ENCODE measurements at places on chromosomes 12 and 14.

DNA sequence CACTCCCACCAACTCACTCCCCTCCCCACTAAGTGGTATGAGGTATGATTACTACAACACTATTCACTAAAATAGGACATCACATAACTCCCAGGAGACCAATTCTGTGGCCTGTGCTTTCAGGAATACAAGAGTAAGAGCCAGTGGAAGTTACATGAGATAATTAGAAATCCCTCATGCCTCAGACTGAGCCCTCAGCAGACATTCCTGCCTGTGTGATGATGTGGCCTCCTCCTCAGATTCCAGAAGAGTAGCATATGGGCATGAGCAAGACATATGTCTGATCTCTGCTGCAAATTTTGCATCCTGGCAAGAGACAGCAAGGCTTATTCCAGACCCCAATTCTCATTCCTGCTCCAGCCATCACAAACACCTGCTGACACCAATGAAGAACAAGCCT, 46.0 kb upstream of the BMP4 start:
- peak; percentile 36 for DNase-seq

- DNase-seq, result peak; percentile 53
Measured at GRCh38 chr14:35879654-35880249, 53.6 kb downstream of the BRMS1L start.

- DNase-seq, result no peak
Measured at GRCh38 chr12:6132496-6132895, 8.0 kb upstream of the VWF start.

GRCh38 chr12:114679942-114680341, 4.0 kb downstream of the TBX3 start:
- no peak for DNase-seq

DNA sequence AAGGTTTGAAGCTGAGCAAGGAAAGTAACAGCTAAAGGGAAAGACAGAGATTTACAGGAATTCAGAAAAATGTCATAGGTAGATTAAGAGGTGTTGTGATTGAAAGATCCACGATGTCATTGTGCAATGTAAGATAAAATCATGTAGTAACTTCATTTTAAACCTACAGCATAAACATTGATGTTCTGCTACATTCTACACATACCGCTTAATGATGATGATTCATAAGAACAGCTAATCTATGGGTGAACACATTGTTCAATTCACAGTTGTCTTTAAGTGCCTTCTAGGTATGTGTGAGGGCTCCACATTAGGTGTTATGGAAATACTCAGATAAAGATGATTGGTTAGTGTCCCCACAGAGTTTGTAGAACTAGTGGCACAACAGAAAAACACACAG, 170.9 kb downstream of the GRIP1 start:
- DNase-seq, result no peak

DNA sequence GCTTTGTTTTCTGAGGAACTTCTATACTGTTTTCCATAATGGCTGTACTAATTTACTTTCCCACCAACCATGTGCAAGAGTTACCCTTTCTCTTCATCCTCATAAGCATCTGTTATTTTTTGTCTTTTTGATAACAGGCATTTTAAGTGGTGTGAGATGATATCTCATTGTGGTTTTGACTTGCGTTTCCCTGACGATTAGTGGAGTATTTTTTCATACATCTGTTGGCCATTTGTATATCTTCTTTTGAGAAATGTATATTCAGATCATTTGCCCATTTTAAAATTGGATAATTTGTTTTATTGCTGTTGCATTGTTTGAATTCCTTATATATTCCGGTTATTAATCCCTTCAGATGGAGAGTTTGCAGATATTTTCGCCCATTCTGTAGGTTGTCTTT, 10.2 kb upstream of the HMGA2 start:
- no peak for DNase-seq

DNA sequence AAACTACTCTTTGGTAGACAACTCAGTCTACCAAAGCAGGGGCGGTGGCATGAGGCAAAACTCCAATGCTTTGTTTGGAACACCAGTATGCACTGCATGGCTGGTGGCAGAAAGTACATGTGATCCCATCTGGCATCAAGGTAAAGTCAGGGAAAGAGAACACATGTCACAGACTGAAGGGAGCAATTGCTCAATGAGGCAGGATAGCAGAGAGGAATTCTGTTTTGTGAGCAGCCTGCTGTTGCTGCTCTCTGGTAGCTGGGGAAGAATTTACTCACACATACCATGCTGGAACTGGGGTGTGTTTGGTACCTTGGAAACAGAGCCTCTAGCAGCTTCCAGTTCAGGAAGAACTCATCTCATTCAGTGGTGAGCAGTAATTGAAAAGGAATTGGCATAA, 84.8 kb downstream of the HELB start:
- DNase-seq, result no peak

DNA sequence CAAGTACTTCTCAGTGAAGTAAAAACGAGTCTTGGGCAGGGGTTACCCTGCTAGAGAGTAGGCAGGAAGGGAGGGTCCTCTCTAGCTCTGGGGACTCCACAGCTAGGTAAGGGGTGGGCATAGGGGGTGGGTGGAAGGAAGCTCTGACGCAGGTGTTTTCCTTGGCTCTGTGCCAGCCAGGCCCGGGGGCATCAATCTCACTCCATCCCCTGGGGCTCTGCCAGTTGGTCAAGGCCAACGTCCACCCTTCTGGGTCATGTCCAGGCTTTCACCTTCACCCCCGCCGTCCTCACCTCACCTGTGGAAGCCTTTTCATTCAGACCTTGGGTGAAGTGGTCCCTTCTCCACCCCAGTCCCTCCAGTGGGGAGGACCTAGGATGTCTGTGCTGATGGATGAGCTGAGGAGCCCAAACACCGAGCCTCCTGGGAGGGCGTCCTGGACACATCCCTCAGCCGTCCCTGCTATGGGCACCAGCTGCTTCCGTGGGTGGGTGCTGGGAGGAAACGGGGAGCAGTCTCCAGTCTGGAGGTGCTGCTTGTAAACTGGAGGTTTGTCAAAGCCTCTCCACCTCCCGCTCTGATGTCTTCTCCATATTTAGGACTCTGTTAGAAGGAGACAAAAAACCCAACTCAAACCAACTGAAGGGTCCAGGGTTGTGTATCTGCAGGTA, 71.5 kb upstream of the SFSWAP start:
- no peak for DNase-seq

GRCh38 chr12:95003213-95003920, at the start of gene NDUFA12:
Gene NDUFA12 (minus strand): TSS chr12:95003697. CDS start chr12:95003680, 17 bp downstream.
- peak; percentile 100 for DNase-seq

- DNase-seq, result no peak
Measured at GRCh38 chr14:93700928-93701327, 87.4 kb downstream of the PRIMA1 start.

GRCh38 chr14:70555890-70556289, 21.1 kb upstream of the ADAM20 start:
- peak; percentile 59 for DNase-seq

DNA sequence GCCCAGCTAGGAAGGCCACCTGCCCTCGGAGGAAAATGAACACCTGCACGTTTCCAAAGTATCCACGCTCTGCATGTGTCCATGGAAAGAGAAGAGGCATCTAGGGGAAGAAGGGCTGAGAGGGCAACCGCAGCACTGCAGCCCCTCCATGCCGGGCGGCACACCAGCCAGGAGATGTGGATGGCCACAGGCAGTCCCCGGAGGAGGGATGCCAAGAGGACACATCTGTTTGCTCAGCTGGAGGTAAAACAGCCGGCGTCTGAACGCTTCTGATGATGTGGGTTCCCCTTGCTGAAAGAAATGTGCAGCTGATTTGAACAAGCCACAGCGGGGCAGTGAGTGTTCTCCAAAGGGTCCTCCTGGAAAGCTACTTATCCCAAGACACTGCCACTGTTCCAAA, 34.0 kb downstream of the CHGA start:
- DNase-seq, result peak; percentile 8

GRCh38 chr12:52645120-52645761, 6.8 kb downstream of the KRT2 start:
- DNase-seq, result no peak

DNA sequence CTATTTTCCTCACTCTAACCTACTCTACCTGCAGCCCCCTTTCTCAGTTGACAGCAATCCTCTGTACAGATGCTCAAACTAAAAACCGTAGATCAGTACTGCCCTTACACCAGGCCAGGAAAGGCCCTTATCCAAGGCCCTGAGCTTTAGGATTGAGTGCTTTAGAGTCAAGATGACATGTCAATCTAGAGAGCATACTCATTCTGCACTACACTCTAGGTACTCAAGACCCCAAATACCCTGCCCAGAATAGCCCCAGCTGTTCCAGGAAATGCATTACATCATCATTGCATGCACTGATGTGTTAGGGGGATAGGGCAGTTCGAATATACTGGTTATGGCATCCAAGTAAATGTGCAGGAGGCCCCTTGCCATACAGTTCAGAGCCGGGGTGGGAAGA, 3.5 kb upstream of the PHLDA1 start:
- DNase-seq, result no peak

GRCh38 chr12:122983789-122984515, 3.5 kb downstream of the ARL6IP4 start:
- DNase-seq, result no peak

DNA sequence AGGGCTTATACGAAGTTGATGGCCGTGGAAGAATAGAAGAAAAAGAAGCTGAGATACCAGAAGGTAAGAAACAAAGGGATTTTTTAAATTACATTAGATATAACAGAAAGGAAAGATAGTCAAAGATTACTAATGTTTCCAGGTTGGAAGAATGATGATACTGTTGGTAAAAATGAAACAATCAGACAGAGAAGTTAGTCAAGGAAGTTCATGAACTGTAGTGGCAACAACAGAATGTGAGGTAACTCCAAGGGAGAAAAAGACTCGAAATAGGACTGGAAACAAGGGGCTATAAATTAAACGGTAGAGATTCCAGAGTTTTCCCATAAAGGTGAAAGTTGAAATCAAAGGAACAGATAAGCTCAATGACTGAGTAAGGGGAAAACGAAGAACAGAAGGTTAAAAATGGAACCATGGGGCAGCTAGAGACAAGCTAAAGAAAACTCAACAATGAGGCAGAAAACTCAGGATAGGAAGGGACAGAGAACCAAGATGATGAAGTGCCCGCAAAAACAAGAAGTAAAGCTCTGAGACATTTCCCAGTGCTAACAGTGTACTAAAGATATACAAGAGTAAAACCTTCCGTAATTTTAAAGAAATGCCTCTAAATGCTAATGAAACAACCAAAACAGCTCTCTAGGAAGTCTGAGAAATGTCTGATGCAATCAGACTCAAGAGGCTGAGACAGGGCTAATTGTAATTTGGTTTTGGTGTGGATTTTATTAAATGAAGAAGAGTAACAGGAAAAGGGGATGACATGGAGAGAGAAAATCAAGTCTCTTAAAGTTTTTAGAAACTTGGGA, 70.0 kb downstream of the PPP2R5E start:
- no peak for DNase-seq

GRCh38 chr14:100832311-100832960, 6.5 kb downstream of the MEG3 start:
- DNase-seq, result no peak

Data from DMS53 (cell line).